ENCODE measurements at places on chromosomes 12 and 14.

- DNase-seq = no peak
Observed at GRCh38 chr14:99440278-99440677, 40.4 kb downstream of the SETD3 start.

GRCh38 chr12:5269846-5270245, 162.1 kb upstream of the NTF3 start:
- DNase-seq = no peak

DNA sequence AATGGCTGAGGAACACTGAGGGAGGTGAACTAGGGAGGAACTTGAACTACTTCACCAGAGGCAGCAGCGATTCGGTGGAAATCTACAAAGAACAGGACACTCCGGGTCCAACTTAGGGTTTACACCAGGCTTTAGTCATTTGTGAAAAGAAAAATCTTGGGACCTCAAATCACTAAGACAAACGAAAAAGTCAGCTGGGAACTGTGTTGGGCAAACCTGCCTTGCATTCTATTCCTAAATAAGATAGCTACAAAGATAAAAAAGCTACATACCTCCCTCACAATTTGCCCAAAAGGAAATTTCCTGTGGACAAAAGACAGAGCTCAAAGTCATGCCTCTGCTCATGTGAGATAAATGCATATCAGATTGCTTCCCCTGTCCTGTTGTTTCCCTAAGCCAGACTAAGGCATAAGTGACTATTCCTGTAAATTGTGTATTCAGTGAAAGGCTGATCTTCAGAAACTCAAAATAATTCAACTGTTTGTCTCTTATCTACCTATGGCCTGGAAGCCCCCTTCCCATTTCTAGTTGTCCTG, 106.6 kb downstream of the APAF1 start:
- DNase-seq = no peak

GRCh38 chr14:68664225-68664681, 128.6 kb downstream of the ZFP36L1 start:
- DNase-seq = no peak

- DNase-seq = no peak
Observed at GRCh38 chr12:91040096-91040755, 17.6 kb downstream of the KERA start.

Data from cerebellar nuclear complex (tissue), 1 donor.